ENCODE measurements at places on chromosomes 3 and 15. TPM values are rescaled to one million over a fixed set of nuclear protein-coding genes. Genes with fewer than 3 reads are reported as not detected.
A peak's percentile ranks its signal among the peaks of the same experiment; 100 is the strongest.

DNA sequence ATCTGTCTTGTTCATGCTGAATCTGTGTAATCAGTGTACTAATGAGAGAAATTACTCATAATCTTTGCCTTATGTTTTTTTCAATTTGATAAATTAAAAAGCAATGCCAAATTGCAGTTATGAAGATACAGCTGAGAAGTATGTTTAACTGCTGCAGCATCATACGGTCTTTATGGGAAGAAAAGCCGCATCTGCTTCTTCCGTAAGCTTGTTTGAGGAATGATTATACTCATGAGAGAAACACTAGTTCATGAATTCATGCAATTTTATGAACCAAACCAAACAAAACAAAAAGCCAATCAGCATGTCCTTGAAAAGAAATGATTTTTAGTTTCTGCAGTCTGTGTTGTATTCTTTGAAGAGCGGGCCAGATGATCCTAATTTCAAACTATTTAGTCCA is 275.9 kb upstream of the ARHGEF26 start:
- DNase-seq: no peak

- peak; percentile 85 for DNase-seq
Observed at GRCh38 chr3:184261270-184261853, at the start of gene CAMK2N2. TSS of gene CAMK2N2 (minus strand) at chr3:184261553. CDS start at chr3:184261285, 268 bp downstream.

DNA sequence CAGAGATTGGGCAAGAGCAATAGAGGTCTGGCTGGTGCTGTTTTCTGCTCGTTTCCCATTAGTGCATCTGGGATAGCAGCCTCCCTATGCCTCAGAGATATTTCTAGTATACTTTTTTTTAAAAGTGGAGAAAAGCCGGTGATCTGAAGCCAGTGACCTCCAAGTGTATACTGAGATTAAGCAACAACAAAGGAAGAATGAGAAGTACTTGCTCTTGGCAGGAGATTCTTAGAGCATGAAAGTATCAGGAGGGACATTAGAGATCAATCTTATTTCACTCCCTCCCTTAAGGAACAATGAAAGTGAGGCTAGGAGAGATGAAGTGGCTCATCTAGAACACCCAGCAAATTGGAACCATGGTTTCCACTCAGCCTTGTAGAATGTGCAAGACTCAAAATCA is 423.3 kb downstream of the SOX2 start:
- DNase-seq: no peak

DNA sequence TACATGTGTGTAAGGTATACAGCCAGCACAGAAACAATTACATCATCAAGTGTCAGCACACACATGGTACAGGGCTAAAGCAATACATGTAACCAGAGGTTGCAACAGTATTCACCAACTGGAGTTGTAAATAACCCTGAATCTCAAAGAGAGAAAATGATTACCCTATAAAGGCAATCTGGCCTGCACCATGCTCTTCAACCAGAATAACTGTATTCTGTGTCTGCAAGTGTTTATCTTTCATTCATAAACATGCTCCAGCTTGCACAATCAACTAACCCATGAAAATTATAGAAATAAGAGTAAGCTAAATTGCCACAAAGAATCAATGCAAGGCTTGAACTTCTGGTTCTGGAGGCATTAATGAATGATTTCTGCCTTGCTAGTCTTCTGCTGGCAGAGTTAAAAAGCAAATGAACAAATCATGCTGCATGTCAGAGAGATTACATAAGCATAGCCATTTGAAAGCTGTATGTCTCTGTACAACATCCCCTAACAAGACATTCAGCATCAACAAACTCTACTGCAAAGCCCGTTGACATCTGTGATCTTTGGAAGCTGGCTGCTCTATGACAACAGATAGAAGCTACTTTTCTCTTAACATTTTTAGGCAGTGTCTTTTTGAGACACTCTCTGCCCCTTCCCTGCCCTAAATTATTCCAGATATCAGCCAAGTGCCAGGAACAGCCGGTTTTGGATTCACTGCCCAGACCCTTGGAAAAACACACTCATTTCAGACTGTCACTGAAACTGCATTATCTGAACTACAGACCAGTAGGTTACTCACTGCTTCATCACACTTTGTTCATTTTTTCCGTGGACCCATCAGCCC is 871.0 kb downstream of the OTOL1 start:
- DNase-seq: no peak

GRCh38 chr3:124582196-124582595 is 148.1 kb upstream of the UMPS start:
- DNase-seq: no peak

GRCh38 chr3:8490079-8490552 is 11.5 kb upstream of the LMCD1 start:
- DNase-seq: no peak

DNA sequence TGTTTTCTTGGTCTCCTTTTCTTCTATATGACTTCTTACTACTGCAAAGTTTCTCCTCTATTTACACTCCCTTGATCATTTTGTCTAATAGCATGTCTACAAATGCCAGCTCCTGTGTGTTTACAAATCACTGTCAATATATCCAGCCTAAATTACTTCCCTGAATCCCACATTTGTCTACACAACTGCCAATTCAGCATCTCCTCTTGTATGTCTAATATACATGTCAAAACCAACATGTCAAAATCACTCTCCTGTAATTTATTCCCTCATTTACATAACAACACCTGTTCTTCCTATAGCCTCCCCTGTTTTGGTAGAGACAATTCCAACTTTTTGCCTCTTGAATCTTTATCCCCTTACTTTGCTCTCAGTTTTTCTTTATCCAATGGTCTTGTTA is 359.3 kb downstream of the PLOD2 start:
- no peak for DNase-seq

GRCh38 chr3:97687734-97688133 is 76.8 kb upstream of the ARL6 start:
- DNase-seq: no peak

DNA sequence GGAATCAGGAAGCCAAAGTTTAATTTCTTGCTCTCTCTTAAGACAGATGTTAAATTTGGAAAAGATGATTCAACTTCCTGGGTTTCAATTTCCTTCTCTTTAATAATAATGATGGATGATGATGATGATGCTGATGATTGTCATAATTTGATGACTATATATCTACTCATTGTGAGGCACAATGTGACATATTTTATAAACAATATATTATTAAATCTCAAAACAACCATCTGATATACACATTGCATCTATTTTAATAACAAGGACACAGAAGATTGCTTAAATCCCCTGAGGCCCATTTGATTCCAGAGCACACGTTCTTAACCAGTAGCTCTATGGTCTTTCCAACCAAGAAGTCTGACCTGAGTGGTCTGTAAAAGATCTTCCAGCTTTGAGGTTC is 124.0 kb downstream of the CNTN6 start:
- no peak for DNase-seq

GRCh38 chr3:127448161-127448561 is 142.4 kb downstream of the TPRA1 start:
- DNase-seq: no peak

DNA sequence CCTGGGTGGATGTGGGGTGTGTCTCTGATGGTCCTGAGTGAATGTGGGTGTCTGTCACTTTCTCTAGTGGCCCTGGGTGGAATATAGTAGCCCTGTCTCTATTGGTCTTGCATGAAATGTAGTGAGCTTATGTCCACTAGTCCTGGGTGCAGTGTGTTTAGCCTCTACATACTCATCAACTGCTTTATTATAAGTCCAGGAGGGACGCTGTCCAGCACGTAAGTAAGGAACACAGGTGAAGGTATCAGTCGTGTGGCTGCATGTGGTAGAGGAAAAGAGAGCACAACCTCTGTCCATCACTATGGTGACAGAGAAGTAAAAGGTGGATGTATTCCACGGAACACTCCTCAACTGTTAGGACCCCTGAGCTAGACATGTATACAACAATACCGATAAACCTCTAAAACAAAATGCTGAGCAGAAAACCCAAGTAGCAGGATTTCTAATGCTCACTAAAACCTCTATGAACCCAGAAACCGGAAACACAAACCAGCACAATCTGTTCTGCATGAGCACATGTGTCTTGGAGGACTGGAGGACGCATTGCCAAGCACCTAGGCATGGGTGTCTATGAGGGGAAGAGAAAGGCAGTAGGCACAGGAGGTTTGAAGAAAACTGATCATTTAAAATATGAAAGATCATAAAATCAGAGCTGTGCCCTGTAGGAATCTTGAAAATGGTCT is 11.0 kb downstream of the LTF start:
- no peak for DNase-seq

GRCh38 chr3:143753456-143753855 is 94.8 kb downstream of the SLC9A9 start:
- no peak for DNase-seq

DNA sequence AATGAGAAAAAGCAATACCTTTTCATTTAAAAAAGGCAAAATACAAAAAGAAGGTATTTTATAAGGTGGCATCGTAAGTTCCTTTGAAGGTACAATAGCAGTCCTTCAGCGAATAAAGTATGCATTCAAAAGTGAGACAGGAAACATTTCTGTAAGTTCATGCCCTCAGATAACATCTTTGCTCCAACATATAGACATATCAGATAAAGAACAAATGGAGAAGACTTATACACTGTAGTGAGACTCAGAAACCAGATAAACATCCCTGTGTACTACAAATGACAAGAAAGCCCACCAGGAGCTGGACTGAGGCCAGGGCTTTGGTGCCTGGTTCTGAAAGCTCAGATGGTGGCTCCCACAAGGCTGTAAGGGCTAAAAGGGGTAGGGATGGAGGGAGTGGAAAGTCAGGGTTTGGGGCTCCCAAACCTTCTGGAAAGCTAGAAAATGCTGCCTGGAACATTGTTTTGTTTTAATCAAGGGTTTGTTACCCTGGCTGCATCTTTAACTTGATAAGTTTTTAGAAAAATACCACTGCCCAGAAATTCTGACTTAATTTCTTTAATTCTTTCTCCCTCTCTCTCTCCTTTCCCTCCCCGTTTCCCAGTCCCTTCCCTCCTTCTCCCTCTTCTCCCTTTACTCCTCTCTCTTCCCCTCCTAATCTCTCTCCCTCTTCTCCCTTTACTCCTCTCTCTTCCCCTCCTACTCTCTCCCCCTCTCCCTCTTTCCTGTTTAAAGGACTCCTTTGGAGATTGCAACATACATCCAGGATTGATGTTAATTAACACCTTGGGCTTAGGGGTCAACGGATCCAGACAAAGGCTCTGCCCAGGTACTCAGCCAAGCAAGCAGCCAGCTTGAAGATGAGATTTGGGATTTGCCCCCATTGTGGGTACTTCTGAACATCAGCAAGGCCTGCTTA is 126.1 kb downstream of the AQP9 start:
- DNase-seq: no peak

DNA sequence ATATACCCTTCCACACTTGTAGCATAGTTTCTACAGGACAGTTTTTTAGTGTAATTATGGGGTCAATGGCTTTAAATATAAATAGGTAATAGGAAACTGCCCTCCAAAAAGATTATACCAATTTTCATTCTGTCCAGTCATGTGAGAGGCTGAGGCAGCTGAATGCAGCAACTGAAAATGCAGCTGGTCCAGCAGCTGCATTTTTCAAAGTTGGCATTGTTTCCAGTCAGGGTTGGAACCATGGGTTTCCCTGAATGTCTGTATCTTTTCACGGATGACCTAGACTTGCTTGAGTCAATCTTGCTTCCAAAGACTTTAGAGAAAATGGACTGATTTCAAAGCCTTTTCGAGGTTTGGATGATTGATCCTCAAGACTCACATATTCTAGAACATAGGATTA is 9.9 kb upstream of the KNL1 start:
- DNase-seq: no peak

- no peak for DNase-seq
Observed at GRCh38 chr3:133464573-133464972, 64.7 kb downstream of the BFSP2 start.

GRCh38 chr3:43638594-43639447 is 17.0 kb upstream of the ANO10 start:
- DNase-seq: no peak

- no peak for DNase-seq
Observed at GRCh38 chr15:41970456-41970855, 1.9 kb downstream of the EHD4 start.

GRCh38 chr15:48856942-48857341 is 21.0 kb upstream of the EID1 start:
- no peak for DNase-seq

GRCh38 chr15:65666257-65666656 is 44.5 kb downstream of the SLC24A1 start:
- no peak for DNase-seq

DNA sequence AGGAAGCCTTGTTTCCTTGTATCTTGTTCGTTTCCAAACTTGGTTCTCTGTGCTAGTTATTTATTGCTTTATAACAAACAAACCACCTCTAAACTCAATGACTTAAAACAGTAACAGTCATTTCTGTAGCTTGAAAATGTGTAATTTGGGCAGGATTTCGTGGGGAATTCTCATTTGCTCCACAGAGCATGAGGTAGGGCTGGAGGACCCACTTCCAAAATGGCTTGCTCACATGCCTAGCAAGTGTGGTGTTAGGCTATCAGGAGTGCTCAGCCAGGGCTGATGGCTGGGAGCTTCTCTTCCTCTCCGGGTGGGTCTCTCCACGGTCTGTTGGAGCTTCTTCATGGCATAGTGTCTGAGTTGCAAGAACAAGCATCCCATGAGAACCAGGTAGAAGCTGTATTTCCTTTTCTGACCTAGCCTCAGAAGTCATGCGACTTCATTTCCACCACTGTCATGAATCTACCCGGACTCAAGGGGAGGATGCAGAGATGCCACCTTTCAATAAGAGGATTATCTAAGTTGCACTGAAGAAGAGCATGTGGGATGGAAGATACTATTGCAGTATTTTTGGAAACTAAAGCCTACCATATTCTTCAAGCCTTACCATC is 8.2 kb upstream of the TNIK start:
- no peak for DNase-seq

GRCh38 chr15:56737791-56738190 is 4.5 kb upstream of the ZNF280D start:
- DNase-seq: no peak

DNA sequence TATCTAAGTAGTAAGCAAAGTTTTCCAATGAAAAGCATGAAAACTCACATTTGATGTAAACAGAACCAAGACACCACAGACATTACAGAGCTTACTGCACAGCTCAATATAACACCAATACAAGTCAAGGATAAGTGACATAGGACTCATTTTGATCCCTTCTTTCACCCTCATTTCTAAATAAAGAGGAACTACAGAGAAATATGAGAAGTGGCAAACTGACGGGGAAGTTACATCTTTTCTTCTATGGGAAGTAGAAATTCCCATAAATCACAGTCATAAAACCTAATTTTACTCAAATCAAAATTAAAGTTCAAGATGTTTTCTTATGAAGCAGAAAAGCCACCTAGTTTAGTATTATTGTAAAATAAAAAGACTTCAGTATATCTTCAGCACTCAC is 3.8 kb downstream of the ATG3 start:
- no peak for DNase-seq

- no peak for DNase-seq
Observed at GRCh38 chr3:8488877-8489276, 12.7 kb upstream of the LMCD1 start.

THOC7 gene
- total RNA-seq: 53.8 TPM

FBXW12 gene
- not detected for total RNA-seq

CHDH gene
- 1.1 TPM for total RNA-seq

P2RY14 gene
- total RNA-seq: 1.1 TPM

SLC28A2 gene
- not detected for total RNA-seq

QRICH1 gene
- 77.3 TPM for total RNA-seq

KNG1 gene
- not detected for total RNA-seq

HDAC11 gene
- total RNA-seq: 19.9 TPM

Data from aorta (tissue), 5 donors.